ENCODE measurements at places on chromosomes 12 and 14.

DNA sequence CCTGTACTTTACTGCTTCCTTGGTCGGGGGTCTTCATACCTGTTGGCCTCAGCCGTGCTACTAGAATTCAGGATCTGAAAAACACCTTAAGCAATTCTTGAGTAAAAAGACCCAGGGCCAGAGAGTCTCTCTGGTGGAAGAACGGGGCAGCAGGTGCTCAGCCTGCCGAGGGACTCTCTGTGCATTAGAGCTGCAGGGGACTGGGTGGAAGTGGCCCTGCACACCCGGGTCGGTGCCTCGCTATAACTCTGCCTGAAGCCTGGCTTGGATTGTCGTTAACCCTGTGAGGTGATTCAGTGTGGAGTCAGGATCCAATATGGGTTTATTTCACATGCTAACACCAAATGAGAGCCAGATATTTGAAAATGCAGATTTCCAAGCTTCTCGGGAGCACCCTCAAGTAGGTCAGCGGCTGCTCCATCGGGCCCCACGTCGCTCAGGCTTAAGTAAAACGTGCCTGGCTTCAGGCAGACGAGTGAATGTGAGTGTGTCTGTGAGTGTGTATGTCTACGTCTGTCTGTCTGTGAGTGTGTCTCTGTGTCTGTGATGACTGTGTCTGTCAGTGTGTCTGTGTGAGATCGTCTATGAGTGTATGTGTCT is 35.1 kb upstream of the C14orf180 start:
- no peak for DNase-seq

DNA sequence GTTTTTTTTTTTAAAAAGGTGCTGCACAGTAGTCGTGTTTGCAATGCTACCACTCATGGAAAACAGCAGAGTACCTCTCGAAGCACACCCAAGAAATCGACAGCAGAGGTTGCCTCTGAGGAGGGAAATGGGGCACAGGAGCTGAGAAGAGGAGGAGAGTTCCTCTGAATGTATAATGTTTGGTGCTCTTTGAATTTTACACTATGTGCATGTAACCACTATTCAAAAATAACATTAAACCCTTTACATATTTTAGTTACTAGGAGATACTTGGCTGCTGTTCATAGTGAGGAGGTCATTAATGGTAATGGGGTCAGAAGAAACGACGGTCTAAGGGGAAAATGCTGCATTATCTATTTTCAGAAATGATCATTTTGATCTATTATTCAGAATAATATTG is 129.4 kb upstream of the CLEC14A start:
- no peak for DNase-seq

DNA sequence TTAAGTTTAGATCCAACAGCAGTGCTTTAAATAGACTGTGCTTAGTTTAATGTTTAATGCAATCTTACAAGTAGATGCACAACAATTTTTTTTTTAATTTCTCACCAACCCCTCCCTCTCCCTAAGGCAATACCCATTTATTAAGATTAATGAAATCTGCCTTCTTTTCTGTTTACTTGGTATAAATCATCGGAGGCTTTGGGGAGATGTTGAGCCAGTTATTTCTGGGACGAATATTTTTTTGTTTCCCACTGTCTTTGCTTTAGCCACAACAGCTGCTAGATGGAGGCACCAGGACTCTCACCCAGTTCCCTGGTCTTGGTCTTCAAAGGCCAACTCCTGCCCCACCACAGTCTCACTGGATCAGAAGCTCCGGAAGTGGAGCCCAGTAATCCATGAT is 113.4 kb downstream of the PLXNC1 start:
- DNase-seq: no peak

GRCh38 chr14:92513204-92513965 is at the start of gene RIN3:
Gene RIN3, plus strand, starts transcription at chr14:92513781. Its CDS starts 152 bp downstream, at chr14:92513933.
- no peak for DNase-seq

DNA sequence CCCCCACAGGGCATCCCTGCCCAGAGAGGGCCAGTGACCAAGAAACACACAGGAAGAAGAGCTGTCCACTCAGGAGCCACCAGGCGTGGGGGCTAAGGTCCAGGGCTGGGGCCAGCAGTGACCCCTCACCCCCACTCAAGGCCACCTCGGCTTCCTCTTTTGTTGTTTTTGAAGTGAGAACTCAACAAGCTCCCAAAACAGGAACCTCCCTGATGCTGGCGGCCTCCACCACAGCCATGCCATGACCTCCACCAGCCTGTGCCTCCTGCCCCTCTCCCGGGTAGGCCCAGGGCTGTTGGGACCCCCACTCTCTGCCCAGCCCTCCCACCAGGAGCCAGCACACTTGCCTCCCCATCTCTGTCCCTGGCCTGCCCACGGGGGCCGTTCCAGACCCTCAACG is 7.8 kb downstream of the AKT1 start:
- DNase-seq: no peak

GRCh38 chr12:109741286-109741969 is 27.8 kb downstream of the FAM222A start:
- DNase-seq: no peak

DNA sequence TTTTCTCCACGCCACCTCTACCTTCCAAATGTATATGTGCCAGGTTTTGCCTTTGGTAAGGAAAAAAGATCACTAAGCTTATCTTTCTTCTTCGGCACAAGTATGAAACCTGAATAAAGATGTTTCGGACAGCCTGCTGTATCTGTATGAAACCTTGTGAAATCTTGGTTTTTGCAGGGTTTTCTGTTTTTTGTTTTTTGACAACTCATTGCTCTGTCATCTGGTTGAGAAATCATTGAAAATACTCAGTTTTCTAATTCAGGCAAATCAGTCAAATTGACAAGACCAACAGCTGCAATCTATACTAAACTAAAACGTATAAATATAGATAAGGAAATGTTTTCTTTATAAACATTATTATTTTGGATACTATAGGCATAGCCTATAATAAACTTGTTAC is 63.1 kb upstream of the FGD4 start:
- no peak for DNase-seq

DNA sequence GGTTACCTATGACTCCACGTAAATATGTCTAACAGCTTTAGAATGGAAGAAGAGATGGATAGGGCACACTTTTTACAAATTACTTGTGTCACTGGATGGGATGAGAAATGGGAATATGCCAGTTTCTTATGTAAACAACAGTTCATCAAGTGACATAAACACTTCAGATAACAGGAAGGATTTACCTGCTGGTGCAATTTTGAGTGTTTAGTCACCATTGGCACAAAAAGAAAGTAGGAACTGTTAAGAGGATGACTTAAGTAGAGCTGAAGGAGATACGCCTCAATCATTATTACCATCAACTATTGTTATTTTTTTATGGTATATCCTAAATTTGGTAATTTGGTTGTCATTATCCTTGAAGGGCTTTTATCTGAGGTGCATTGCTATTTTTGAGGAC is 83.2 kb downstream of the RMST start:
- no peak for DNase-seq

GRCh38 chr12:115444346-115444745 is 760.4 kb upstream of the TBX3 start:
- no peak for DNase-seq

DNA sequence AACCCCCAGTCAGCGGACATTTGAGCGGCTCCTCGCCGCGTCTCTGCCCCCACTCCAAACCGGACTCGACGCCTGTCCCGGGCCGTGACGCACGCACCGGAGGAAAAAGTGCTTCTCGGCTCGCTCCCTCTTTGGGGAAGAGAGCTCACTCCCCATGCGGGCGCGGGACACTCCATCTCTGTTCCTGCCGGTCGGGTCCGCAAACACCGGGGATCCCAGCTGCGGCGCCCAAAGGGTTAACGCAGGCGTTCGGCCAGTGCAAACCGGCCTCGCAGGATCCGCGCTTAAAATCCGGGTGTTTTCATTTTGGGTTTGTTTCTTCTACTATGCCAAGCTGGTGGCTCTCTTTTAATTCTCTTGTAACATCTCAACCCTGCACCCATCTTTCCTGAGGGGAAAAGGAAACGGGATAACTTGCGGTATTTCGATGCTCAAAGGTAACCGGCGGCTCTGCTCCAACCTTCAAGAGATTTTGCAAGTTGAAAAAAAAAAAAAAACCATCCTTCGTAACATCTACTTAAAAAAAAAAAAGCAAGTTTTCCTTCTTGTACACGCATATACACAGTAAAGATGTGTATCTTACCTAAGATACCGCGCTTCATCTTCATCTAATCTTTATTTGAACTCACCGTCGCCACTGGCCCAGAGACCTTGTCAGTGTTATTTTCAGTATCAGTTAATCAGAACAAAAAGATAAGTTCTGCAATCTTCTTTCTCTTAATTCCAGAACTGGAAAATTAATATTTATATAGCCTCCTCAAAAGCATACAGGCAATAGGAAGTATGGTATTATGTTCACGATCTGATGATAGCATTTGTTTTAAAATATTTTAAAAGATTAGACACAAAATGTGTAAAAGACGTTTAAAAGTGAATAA is 1.6 kb upstream of the ATP2B1 start:
- DNase-seq: peak; percentile 14

GRCh38 chr12:20361416-20361815 is 6.9 kb upstream of the PDE3A start:
- no peak for DNase-seq
